ENCODE measurements at places on chromosomes 11 and 22. TPM values are rescaled to one million over a fixed set of nuclear protein-coding genes. Genes with fewer than 3 reads are reported as not detected.

Gene MYBPC3
- total RNA-seq: 0.48 TPM

Gene DENND6B
- 2.2 TPM for total RNA-seq

Gene CTSW
- 1.3 TPM for total RNA-seq

Gene SCGB1C1
- not detected for total RNA-seq

Gene SOX10
- total RNA-seq: not detected

Gene MFNG
- 33.6 TPM for total RNA-seq

Gene TPBGL
- total RNA-seq: 1.6 TPM

Gene MLC1
- total RNA-seq: 0.26 TPM

- no peak for DNase-seq
These were observed 36.6 kb downstream of the RPL27A start for GRCh38 chr11:8719211-8719649.

- DNase-seq: no peak
These were observed 30.9 kb upstream of the RIC3 start for GRCh38 chr11:8199676-8200075.

DNA sequence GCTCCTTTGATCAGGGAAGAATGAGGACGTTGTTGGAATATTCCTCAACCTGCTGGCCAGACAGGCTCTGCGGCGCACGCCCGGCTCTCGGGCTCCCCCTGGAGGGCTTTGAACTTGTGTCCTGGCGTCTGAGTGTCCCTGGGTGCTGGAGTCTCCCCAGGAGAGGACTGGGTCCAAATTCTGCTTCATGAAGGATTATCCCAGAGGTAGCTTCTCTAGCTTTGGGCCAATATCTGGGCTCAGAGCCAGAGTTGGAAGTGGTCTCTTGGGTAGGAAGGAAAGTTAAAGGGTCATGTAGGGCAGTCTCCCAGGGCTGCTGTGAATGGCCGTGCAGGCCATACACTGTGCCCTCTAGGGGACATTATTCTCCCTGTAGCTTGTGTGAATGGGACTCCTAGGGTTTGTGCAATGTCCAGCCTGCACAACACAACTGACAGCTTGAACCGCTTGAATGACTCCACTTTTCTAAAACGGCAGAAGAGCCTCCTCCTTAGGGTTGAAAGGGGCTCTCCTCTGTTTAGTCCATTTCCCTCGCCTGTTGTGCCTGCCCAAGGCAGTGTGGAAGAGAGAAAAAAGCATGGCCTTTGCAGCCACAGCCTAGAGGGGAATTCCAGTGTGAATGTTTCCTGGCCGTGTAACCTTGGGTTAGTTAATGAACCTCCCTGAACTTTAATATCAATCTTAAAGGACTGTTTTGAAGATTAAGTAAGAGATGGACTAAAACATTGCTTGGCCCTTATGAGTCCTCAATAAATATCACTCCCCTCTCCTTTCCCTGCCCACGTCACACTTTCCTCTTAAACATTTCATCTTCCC, 111.2 kb upstream of the THY1 start:
- DNase-seq: peak; percentile 93

GRCh38 chr11:44133335-44133946, 38.0 kb downstream of the EXT2 start:
- no peak for DNase-seq

DNA sequence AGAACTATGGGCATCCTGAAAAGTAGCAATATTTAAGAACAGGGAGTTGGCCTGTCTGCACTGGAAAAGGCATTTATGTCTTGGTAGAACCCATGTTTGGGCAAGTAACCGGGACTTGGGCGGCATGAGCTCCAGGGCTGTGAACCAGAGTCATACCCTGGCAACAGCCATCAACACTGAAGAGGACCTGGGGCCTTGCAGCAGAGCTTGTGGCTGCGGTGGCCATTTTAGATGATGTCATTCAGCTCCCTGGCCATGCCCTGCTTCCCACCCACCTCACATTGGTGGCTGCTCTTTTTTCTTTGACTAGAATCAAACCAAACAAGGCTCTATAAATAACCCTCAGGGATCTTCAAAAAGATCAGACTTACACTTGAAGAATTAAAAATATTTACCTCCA, 26.6 kb downstream of the EHF start:
- DNase-seq: no peak

GRCh38 chr11:134154441-134154840, 69.3 kb downstream of the NCAPD3 start:
- DNase-seq: no peak

GRCh38 chr11:10488121-10488933, 33.3 kb downstream of the AMPD3 start:
- DNase-seq: peak; percentile 75

DNA sequence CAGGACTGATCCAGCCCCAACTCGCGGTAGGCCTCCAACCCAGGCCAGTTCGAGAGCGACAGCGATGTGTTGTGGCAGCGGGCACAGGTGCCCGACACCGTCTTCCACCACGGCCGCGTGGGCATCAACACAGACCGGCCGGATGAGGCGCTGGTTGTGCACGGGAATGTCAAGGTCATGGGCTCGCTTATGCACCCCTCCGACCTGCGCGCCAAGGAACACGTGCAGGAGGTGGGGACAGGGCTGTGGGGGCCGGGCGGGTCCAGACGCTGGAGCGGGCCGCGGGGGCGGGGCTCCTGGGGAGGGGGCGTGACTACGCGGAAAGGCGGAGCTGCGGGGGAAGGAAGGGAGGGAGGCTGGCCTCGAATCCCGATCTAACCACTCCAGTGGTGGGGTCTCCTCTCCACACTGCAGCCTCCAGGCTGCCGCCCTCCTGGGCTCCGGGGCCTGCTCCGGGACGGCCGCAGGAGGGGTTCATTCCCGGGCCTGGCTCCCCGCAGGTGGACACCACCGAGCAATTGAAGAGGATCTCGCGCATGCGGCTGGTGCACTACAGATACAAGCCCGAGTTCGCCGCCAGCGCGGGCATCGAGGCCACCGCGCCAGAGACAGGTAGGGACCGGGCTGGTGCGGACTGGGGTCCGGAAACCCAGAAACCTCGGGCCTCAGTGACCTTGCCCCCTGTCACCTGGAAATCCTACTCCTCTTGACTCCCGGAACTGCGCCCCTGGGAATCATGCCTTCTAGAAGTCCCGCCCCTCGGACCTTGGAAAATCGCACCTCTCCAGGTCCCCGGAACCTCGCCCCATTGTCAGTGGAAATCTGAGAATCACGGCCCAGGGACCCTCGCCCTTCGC, 14.9 kb downstream of the TMEM258 start:
- DNase-seq: no peak

DNA sequence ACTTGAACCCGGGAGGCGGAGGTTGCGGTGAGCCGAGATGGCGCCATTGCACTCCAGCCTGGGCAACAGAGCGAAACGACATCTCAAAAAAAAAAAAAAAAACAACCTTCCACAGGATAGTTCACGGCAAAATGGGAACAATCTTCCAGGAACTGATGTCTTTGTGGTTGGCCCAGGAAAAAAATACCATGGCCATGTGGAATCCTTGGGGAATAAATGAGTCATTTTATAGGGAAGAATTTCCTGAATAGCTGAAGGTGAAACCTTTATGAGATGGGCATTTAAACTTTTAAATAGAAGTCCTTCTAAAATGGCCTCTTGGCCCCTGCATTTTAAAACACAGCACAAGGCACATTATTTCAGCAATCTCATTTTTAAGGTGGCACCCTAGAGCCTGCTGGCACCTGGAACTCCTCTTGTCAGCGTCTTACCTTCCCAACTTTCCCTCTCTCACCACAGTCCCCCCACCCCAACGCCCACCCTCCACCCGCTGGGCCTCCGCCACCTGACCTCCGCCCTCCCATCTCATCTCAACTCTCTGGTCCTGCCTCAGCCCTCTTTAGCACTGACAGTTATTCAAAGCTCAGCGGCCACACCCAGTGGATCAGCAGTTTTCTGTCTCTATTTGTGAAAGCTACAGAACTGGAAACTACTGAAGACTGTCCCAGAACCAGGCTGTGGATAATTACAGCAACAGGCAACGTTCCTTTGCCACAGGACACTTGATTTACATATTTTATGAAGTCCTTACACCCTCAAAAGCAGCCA, 43.1 kb downstream of the SCGB1A1 start:
- DNase-seq: no peak

DNA sequence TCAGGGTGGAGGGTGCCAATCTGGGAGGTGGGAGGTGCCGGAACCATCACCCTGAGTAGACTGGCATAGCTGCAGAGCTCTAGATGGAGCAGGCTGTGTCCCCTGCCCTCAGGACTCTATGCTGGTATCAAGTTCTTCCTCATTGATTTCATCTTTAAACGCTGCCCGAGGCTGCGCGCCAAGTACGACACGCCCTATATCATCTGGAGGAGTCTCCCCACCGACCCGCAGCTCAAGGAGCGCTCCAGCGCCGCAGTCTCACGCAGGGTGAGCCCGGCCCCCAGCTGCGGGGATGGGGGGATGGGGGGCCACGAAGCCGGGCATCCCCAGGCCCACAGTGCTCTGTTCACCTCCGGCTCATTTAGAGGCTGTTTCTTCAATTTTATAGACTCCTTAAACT, 52.5 kb downstream of the GRAMD4 start:
- DNase-seq: no peak

GRCh38 chr11:27402450-27402849, 39.4 kb upstream of the CCDC34 start:
- no peak for DNase-seq

- no peak for DNase-seq
These were observed 365.7 kb upstream of the CADM1 start for GRCh38 chr11:115869780-115870431.

DNA sequence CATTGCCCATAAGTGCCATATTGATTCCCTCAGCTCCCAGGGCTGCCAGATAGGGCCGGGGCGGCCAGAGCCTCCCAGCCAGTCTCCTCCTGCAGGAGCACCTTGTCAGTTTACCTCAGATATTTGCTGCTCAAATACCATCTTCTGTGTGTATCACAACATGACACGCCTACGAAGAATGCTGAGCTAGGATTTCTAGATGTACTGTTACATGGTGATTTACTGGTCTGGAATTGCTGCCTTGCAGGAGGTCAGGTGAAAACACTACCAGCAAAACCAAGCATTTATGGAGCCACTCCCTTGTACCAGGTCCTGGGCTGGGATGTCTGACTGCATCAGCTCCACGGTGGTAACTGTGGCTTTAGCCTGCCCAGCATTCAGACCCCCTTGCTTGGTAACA, 11.8 kb downstream of the MICAL3 start:
- no peak for DNase-seq

GRCh38 chr22:30569674-30570202, 4.7 kb downstream of the GAL3ST1 start:
- DNase-seq: no peak

DNA sequence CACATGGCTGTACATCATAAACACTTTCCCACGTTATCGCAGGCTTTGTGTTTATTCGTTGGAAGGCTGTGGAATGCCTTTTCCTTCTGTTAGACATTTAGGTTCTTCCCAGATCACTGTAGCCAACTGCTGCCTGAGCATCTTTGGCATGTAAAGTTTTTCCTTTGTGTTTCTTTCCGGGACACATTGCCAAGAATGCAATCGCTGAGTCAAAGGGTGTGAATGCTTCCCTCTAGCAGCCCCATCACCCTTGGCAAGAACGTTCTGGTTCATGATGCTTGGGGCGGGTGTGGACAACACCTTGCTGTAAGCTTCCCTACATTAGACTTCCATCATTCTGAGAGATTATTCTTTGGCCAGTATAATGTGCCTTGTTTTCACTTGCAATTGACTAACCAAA, 136.2 kb downstream of the OSBP2 start:
- DNase-seq: peak; percentile 14

- DNase-seq: peak; percentile 93
These were observed 2.2 kb upstream of the RPS19BP1 start for GRCh38 chr22:39534591-39535356.

DNA sequence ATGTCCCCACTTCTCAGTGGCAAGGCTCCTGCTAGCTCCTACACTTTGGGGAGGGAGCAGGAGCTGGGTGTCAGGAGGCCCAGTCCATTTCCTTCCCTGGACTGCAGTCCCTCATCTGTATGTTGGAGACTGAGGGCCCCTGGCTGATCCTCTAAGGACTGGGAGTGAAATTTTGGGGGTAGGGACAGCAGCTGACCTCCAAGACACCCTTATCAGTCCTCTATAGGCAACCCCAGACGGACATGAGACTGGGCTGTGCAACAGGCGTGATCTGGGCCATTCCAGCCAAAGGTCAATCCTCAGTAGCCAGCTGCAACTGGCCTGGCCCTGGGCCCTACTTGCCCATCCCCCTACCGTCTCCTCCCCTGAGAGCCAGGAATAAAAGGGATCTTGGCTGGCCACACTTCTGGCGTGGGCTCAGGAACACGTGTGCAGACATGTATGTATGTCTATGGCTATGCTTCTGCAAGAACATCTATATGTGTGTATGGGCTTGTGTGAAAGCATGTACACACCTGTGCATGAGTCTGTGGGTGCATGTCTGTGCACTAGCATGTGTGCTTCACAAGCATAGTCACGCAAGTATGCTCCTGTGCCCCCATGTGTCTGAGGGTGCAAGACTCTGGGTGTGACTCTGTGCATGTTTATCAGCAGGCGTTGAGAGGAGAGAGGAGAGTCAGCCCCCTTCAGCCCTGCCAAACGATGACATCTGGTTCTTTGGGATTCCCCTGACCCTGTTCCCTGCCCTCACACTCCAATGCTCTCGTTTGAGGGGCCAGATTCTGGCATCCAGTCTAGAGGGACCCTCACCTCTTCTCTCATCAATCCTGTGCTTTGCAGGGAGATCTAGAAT, 24.6 kb upstream of the DGAT2 start:
- DNase-seq: no peak

GRCh38 chr11:73335204-73335923, 27.3 kb downstream of the ARHGEF17 start:
- DNase-seq: no peak
